Activated T-helper 1 cell treated with anti-CD3 and anti-CD28 coated beads, Interleukin-2, amount 50 U/mL, for 16 hours (primary cell): ENCODE measurements at places on chromosomes 12 and 14.

GRCh38 chr12:15494329-15495046, 172.2 kb downstream of the PTPRO start:
- DNase-seq, result no peak

- no peak for DNase-seq
Measured at GRCh38 chr14:33940561-33941011, 10.3 kb downstream of the EGLN3 start.

- no peak for DNase-seq
Measured at GRCh38 chr12:10395390-10395998, 5.7 kb upstream of the KLRK1 start.

GRCh38 chr12:69024907-69025306, 91.9 kb upstream of the CPM start:
- no peak for DNase-seq

DNA sequence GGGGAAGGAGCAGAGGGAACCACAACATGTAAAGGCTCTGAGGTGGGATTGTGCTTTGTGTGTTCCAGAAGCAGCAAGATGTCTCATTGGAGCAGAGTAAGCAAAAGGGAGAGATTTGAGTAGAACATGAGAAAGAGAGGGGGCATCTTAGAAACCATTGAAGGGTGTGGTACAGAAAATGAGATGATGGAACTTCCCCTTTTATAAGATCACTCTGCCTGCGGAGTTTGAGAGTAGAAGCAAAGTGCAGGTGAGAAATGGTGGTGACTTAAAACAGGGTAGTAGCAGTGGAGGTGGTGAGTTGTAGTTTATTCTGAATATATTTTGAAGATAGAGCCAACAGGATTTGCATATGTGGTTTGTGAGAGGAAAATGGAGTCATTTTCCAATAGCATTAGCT, 56.0 kb downstream of the FBXO34 start:
- DNase-seq, result no peak

GRCh38 chr14:35349496-35350365, 54.8 kb downstream of the NFKBIA start:
- no peak for DNase-seq

- peak; percentile 24 for DNase-seq
Measured at GRCh38 chr12:107912421-107913004, 138.0 kb downstream of the ASCL4 start.

DNA sequence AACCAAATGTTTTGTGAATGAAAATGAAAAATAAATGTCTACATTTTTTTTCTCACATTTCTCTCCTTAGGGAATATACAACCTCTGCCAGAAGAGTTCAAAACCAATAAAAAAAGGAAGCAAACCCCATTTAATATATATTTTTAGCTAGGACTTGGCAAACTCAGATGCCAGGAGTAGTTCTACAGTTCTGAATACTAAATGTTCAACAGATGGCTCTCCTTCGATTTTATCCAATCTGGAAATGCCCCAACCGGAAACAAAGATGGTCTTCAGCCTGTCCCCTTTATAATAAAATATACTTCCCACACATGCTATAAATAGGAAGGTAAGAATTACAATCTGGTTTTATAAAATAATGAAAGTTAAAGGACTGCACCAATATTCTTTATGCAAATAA, 330.4 kb downstream of the MDGA2 start:
- DNase-seq, result no peak

- DNase-seq, result no peak
Measured at GRCh38 chr14:100823413-100824080, 2.4 kb upstream of the MEG3 start.

DNA sequence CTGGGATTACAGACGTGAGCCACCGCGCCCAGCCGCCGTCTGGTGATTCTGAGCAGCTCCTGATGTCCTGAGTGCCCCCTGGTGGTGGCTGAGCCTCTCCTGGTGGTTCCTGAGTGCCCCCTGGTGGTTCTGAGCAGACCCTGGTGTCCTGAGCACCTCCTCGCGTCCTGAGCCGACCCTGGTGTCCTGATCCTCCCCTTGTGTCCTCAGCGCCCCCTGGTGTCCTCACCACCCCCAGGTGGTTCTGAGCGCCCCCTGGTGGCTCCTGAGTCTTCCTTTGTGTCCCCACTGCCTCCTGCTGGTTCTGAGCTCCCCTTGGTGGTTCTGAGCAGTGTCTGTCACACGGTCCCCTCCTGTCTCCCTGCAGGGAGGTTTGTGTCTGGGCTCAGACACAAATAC, 1304.9 kb downstream of the TMEM121 start:
- peak; percentile 35 for DNase-seq

DNA sequence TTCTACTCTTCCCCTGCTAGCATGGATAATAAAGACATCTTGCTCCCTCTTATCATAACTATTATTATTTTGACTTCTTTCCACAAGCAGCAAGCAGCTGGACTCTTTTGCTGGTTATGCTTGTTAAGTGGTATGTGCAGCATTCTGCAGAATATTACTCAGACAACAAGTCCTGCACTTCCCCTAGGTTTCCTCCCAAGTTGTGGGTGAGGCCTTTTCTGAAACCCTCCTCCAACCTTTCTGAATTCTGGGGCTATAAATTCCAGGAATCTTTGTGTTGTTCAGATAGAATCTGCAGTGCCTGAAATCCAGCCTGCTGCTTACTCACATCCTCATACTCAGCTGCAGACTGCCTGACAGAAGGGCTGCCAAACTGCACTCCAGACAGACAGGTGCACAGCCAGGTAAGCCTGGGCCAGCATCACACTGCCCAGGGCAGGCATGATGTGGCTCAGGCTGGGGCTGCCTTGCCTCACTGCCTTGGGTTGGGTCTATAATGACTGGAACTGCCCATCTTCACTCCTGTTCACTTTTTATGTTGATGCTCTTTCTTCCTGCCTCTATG, 6.2 kb upstream of the DHRS2 start:
- no peak for DNase-seq

- DNase-seq, result no peak
Measured at GRCh38 chr12:58346032-58346632, 404.8 kb downstream of the ATP23 start.

DNA sequence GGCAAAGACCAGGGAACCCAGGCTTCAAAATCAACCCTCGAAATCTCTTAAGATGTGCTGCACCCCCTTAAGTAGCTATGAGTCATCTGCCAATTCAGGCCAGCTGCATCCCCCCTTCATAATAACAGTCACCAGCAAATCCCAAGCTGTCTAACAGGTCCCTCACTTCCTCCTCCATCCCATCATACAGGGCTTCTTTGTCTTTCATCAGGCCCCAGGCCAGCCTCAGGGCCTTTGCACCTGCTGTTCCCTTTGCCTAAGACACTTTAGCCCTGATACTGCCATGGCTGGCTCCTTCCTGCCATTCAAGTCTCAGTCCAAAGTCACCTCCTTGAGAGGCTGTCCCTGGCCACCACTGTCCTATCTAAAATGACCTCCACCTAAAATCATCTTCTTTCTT, 4.0 kb downstream of the RASAL1 start:
- no peak for DNase-seq

GRCh38 chr12:130970165-130970907, 16.6 kb downstream of the ADGRD1 start:
- no peak for DNase-seq

DNA sequence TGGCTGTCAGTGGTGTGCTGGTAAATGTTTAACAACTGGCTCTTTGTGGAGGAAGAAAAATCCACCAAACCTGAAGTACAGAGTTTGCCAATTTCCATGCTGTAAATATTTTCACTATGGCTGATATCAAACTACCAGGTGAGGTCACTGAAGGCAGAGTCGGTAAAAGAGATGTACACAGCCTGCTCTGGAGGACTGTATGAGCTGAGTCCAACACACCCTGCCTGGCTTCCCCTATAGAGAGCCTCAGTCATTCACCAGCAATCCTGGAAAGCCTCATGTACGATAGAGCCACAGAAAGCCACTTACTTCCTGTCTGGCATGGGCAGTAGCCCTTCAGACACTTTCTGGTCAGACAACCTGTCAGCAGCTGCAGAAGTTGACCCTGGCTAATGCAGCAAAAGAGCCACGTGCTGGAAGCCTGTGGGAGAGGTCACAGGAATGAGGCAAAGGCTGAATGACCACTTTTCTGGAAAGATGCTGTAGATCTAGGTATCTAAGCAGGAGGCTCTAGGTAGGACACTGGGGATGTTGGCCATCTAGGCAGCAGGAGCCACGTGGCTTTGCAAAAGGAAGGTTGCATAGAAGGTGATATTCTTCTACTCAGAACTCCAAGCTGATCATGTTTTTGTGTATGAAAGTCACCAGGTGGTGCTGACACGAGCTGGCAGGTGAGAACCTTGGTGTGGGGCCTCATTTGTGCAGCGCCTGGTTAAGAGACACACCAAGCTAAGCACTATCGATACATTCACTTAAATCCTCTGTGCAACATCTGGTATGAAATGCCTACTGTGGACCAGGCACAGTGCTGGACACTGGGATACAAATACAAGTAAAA, 553.9 kb downstream of the VRK1 start:
- no peak for DNase-seq

- no peak for DNase-seq
Measured at GRCh38 chr14:25090256-25090655, 40.3 kb upstream of the STXBP6 start.

- no peak for DNase-seq
Measured at GRCh38 chr12:25102402-25102801, 92.6 kb downstream of the DNAI7 start.

DNA sequence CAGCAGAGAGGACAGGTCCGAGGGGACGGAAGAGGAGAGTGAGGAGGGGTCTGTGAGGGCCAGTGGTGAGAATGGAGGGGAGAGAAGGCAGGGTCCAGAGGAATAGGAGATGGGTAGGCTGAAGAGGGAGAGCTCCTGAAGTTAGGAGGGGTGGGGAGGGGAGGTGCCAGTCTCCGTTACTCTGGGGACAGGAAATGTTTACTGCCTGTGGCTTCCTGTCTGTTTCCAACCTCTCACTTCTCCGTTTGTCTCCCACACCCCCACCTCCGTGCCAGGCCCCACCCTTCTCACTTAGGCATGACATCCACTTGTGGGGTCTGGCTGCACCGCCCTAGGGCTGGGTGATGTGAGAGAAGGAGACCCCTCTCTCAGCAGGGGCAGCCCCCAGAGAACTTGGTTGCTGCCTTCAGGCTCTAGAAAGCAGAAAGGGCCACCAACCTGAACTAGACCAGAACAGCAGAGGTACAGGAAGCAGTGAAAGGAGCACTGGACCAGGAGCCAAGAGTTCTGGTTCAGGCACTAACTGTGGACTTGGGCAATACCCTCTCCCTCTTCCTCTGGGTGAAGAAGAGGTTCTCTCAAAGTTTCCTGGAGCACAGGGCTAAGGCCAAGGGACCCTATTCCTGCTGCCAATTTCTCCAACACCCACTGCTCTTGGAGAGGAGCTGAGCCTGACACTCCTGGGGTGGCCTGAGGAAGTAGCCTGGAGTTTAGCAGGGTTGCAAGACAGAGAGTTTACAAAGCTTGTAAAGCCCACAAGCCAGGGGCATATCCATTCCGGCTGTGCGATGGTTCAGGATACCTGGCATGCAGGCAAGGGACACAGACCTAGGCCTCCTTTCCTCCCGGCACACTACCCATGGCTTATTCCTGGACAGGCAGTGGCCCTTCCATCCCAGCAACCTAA, 5.5 kb downstream of the ITGA5 start:
- peak; percentile 58 for DNase-seq

GRCh38 chr12:100699209-100699608, 95.4 kb upstream of the ANO4 start:
- no peak for DNase-seq

- DNase-seq, result no peak
Measured at GRCh38 chr14:22566845-22567244, 22.2 kb downstream of the DAD1 start.

DNA sequence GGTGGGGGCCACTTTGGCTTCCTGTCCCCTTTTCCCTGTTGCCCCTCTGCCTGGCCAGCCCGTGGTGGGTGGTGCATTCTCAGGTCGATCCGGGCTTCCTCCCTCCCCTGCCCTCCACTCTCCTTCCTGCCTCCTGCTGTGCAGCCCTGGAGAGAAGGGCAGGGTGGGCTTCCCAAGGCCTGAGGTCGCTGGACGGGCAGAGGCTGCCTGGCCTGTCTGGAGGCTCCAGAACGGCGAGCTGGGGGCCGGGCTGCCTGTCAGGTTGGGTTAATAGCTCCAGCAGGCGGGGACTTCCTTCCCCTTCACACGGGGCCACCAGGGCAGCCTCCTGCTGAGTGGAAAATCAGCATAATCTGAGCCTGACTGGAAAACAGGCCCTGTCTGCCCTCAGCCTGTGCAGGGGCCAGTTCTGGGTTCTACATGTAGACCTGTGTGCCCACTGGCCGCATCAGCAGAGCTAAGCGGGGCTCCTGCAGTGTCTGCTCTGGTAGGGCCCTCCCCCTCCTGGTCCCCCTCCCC, 11.3 kb downstream of the KIF26A start:
- no peak for DNase-seq

DNA sequence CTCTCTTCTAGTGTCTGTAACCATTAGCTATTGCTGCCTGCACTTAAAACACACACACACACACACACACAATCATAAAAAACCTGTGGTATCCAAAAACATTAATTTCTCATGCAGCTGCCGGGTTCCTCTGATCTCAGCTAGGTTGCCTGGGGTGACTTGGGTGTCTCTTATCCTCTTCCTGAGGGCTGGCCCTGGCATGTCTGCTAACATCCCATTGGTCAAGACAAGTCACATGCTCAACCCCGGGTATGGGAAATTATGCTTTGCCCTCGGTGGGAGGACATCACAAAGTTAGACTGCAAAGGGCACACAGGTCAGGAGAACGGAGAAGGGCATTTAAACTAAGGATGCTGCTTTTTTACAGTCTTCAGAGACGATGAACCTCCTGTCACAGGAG, 55.7 kb downstream of the TRPV4 start:
- DNase-seq, result no peak
